ENCODE measurements at places on chromosomes 2 and 18.

- no peak for DNase-seq
Measured at GRCh38 chr2:214575030-214575429, 164.2 kb downstream of the VWC2L start.

DNA sequence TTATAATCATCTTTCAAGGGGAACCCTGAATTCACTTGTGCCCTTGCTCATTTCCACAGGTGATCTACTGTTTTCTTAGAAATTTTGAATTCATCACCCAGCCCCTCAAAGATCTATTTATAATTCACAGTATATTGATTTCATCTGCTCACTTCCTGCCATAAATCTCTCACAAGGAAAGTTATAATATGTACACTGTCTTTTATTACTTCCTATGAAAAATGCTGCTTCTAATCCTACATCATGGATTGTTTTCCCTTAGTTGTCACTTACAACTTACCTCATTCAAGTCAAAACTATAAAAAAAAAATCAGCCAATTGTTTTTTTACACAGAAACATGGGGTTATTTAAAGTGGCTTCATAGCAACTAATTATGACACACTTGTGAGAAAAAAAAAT lies 1443.0 kb downstream of the LRP1B start:
- DNase-seq: no peak

- DNase-seq: no peak
Measured at GRCh38 chr2:70772486-70773155, 4.6 kb upstream of the ADD2 start.

DNA sequence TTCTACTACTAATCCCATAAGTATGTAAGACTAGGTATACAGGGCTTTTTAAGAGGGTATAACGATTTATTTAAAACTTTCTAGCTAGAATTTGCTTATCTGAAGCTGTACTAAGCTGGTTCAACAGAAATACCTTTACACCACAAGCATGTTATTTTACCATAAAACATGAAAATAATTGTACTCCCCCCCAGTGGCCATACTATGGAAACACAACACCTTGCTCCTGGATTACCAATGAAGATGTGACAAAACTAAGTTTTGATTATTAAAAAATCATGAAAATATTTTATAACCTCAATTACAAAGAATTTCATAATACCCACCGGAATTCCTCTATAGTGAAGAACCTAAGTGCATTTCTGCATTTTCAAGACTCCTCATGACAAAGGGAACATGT lies 27.3 kb downstream of the LPIN2 start:
- no peak for DNase-seq

DNA sequence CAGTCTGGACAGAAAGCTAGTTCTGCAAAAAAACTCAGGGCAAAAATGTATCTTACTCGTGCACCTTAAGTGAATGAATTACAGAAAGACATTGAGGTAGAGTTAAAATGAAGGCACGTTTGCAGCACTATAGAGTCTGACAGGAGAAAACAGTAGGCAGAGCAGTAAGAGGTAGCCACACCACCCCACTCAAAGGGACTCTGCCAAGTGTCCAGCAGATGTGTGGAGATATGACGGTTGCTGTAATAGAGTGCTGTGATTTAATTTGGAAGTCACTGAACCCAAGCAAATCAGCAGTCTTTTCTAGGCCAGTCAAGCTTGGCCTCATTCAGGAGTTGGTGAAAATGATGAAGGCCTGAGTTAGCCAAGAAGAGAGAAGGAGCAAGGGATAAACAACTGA lies 464.4 kb downstream of the PTPRM start:
- no peak for DNase-seq

DNA sequence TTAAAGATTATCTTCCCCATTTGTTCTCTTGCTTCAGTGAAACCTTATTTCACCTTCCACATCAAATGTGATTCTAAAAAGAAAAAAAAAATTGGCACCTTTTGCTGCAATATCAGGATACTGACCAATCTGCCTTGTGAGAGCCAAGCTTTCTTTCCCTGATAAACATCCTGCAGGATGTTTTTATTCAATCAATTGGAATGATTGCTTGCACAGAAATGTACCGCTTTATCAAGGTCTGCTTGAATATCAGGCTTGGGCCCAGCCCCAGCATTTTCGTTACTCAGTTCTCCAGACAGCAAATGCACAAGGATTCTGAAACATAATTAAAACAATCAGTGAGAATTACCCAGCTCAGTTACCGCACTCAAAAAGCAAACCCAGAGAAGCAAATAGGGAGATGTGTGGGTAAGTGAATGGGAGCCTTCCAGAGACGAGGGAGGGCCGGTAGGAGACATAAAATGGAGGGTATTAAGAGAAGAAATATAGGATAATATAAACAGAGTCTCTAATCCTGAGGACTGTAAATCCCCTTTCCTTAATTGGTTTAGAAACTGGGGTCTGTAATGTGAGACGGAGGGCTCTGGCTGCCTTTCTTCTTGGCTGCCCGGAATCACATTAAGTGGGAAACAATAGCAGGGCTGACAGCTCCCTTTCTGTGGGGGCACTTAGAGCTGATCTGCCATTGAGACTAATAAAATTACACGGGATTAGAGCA lies 291.8 kb downstream of the ICOS start:
- DNase-seq: no peak

DNA sequence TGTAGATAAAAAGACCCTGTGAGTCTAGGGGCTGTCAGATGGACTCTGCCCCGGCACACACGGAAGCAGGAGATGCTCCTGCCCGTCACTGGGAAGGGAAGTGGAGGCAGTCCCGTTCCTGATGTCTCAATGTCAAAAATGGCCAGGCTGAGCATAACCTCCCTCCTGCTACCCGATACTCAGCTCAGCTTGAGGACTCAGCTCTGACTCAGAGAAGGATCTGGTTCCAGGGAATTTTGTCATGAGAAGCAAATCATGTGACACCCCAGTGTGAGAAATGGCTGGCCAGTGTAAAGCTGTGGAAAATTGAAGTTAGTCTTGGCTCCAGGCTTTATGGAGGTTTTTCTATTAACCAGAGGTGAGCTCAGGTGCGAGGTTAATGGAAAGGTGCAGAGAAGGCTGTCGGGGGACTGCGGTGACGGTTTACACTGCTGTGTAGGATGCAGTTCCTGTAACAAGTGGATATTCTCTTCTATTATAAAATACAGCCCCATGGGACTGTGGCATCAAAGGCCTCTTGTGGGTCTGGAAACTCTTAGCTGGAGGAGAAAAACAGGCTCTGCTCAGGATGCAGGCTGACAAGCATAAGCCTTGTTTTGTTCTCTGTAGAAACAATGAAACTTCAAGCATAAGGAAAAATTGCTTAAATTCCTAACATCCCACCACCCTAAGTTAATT lies 24.7 kb upstream of the AGAP1 start:
- DNase-seq: peak; percentile 14

GRCh38 chr2:157984866-157985265 lies 108.7 kb upstream of the ACVR1 start:
- DNase-seq: no peak

DNA sequence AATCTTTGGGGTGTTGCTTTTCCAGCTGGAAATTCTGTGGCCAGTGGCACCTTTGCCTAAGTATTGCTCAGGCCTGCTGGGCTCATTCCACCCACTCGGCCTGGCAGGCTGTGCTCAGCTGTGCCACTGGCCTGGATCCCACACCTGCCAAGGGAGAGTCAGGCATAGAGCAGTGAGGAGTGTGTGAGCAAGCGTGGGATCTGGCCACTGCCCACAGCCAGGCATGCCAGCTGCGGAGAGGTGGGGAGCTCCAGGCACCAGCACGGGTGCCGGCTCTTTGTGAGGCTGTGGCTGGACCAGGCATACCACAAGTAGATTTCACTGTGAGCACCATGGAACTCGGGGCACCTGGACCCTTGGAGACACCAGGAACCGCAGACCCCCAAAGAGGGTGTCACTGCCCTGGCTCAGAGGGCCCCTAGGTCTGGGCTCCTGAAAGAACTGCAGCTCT lies 118.1 kb upstream of the MAP2 start:
- no peak for DNase-seq

DNA sequence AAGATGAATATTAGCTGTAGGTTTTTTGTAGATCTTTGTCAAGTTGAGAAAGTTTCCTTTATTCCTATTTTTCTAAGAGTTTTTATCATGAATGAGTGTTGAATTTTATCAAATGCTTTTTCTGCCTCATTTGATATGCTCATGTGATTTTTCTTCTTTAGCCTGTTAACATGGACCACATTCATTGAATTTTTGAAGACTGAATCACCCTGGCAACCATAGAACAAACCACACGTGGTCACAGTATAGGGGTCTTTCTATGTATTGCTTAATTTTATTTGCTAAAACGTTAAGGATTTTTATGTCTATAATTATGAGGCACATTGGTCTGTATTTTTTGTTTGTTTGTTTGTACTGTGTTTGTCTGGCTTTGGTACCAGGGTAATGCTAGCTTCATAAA lies 201.7 kb upstream of the CWC22 start:
- no peak for DNase-seq

- DNase-seq: no peak
Measured at GRCh38 chr2:41940745-41941063, 107.1 kb upstream of the PKDCC start.

GRCh38 chr2:6264198-6264597 lies 572.0 kb downstream of the SOX11 start:
- no peak for DNase-seq

DNA sequence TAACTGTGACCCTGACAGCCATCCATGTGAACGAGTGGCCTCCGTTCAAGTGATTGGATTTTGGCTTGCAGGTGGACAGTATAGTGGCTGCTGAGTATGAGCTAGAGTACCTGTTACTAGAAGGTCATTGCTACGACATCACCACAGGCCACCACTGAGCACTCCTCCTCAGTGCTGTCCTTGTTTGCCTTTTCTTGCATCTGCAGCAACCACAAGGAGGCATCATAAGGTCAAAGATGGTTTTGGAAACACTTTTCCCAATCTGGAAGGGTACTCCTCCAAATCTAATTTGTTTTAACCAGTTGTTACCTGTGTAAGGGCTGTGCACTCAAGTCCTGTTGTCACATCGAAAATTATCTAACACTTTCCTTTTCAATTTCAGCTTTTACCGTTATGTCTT lies 81.2 kb downstream of the UGGT1 start:
- no peak for DNase-seq

DNA sequence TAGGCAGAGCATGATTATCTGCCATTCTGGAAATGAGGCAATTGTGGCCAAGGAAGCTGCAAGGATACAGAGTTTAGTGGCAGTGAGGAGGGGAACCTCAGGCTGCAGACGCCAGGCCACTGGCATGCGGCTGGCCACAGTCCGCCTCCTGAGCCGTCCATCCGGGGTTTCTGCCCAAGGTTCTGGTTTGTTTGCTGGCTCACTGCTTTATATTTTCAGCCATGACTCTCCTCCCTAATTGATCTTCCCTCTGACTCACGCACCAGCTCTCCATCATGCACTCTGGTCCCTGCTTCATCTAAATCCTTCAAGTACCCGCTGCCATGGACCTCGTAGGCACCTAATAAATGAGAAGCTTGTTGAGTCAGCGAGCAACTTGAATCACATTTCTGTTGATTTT lies 107.8 kb upstream of the REV1 start:
- no peak for DNase-seq

DNA sequence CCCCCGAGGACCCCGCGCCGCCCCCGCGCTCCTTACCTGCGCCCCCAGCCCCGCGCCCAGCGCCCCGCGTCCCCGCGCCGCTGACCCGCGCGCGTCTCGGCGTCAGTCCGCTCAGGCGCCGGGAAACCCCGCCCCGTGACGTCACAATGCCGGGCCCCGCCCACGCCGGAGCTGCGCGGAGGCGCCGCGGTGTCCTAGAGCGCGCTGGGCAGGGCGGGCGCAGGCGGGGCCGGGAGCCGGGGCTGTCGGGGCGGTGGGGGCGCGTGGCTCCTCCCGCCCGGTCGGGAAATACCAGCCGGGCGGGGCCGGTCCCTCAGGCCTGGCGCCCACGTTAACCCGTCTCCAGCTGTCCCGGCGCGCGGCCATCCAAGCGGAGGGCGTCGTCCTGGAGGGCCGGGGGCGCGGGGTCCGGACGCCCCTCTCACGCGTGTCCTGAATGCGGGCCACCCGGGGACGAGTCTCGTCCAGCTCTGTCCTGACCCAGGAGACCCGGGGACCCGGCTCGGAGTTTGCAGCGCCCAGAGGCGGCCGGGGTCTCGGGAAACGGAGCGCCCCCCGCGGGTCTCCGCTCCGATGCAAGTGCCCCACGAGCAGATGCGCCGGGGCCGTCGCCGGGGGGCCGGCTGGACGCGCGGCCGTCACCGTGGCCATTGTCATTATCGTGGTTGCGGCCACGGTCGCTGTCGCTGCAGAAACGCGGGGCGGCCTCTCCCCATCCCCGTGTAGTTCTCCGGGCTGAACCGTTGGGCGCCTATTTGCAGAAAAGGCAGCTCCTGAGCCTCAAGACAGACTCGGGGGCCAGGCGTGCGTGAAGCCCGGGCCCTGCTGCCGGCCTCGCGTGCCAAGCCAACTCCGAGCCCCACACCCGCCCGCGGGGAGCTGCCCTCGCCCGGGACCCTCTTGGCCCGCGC lies at the start of gene SLC66A2:
Gene SLC66A2 (minus strand): TSS at position 109 of the 911 bp plus-strand sequence. CDS start 727 bp downstream, outside the sequence.
- DNase-seq: peak; percentile 96

- DNase-seq: no peak
Measured at GRCh38 chr2:134260713-134261112, 6.8 kb downstream of the MGAT5 start.

DNA sequence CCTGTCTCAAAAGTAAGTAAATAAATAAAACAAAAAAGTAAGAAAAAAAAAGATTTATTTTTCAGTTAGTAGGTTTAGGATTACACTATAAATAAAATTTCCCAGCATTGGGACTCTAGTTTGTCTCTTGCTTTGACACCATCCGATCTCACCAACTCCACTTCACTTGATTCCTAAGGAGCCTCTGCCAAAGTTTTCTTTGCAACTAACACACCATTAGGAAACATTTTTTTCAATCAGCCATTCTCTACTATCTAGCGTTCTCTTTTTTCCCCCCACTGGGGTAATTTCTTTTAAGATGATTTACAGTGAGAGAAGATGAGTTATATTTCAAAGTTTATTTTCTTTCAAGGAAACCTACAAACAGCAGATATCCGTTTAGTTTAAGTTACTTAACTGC lies 10.6 kb upstream of the NEMP2 start:
- no peak for DNase-seq

DNA sequence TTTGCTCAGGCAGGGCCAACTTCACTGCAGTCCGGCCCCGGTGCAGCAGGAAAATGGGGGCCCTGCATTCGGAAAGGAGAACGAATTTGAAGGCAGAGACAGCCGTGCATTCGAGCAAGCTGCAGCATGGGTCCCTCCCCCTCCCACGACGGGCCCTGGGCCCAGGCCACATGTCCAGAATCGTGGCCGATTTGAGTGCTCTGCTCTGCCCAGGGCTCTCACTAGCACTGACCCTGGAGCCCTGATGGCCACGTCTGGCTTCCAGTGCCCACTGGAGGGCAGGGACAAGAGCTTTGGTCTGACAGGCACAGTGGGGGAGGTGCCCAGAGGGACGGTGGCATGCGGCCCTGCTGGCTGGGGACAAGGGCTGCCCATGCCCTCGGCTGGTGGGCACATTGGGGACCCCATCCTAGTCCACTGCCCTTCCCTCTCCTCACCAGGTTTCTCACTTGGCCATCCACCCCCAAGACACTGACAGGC lies 14.4 kb upstream of the KLHL30 start:
- DNase-seq: no peak
